Stimulated activated naive CD8-positive, alpha-beta T cell treated with anti-CD3 and anti-CD28 coated beads, Interleukin-15, amount 100 ng/mL, for 72 hours (primary cell): ENCODE measurements at places on chromosomes 3 and 15.

DNA sequence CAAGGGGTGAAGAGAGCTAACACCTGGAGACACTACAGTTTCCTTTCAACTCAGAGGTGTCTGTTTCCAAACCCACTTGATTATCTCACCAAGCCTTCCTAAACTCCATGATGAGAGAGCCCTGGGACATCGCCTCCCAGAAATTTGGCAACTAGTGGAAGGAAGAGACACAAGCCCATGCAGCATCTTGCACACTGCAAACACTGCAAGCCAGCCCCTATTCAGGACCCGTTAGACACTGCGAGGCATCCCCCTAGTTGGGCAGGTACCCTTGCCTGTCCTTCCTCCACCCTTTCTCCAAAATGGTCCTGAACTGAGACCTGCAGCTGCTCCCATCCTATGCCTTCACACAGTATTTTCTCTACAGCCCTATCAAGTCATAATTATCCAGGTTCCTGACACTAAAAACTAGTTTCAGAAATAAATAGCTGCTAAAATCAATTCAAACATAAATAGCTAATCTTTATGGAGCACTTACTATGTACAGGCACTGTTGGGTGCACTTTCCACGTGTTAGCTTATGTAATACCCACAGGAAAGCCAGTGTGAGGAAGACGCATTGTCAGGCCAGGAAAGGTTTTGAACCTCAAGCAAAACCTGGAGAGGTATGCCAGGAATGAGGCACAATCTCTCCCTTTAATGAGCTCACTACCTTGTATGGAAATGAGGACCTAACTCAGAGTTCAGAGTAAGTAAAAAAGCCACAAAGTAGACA is 2.8 kb downstream of the MAGI1 start:
- no peak for DNase-seq

DNA sequence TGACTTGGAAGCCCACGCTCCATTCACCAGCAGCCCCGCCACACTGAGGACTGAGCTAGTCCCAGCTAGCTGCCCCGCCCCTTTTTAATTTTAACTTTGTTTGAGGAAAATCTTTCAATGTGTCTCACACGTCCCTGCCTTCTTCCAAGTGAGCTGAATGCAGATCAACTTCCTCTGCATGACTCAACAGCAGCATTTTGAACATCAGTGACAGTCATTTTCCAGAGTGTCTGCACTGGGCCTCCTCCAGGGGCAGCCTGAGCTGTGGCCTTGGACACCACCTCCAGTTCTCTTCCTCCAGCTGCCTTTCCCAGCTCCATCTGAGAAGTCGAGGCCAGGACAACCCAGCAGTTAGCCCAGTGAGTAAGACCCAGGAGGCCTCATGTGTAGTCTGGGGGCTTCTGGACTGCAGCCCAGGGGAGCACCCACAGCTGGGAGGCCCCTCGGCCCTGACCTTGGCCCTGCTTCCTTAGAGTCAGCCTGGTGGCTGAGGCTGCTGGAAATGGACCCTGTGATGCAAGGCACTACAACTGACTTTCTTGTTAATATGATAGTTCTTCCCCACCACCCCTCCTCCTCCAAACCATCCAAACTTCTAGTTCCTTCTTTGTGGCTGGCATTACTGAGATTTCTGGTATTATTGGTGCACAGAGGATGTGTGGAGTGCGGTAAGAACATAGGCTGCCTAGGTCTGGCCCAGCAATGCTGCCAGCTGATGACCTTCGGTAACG is 21.4 kb upstream of the ESYT3 start:
- no peak for DNase-seq

GRCh38 chr3:160023476-160023875 is 34.8 kb downstream of the IL12A start:
- no peak for DNase-seq

DNA sequence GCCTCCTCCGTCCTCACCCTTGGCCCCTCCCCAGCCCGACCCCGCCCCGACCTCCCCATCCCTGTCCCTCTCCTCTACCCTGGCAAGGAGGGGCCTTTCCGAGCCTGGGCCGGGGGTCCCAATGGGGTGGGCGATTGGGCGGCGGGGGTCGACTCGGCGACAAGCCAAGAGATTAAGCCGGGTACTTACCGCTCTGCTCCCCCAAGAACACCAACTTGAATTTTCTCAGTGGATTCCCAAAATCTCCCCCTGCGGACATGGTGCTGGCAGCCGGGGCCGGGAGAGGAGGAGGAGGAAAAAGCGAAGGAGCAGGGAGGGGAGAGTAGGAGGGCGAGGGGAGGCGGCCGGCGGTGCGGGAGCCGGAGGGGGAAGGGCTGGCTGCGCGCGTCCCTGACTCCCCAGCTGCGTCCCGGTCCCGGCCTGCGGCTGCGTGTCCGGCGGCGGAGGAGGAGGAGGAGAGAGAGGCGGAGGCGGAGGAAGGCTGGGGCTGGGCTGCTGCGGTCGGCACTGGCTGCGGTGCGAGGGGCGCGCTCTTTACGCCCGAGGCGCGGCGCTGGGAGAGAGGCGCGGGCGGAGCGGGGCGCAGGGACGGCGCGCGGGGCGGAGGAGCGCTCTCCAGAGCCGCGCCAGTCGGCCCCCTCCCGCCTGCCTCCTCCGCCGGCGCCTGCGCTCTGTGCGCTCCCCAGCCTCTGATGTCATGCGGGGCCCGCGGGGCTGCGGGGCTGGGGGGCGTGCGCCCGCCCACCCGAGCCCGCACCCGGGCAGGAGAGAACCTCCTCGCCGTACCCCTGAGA is at the start of gene RAB6B:
TSS of gene RAB6B (minus strand) at position 675 of the 794 bp plus-strand sequence. CDS start at position 259, 416 bp downstream.
- DNase-seq, result no peak

- DNase-seq, result no peak
These were observed 139.5 kb upstream of the RBMS3 start for GRCh38 chr3:29141197-29141917.

DNA sequence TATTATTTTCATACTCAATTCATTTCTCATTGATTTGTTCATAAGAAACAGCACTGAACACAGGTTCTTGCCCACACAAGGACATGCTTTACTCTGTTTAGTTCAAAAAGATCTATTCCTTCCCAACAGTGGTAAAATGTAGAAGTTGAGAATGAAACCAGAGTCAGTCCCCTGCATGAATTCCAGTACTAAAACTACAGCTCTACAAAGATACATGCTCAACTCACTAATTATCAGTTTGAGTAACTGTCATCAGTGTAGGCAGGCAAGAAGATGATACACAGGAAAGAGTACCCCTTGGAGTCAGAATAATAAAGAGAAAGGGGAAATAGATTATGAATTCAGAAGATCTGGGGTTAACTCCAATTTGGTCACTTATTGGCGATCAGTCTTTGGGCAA is 43.2 kb downstream of the NR2E3 start:
- DNase-seq, result no peak

DNA sequence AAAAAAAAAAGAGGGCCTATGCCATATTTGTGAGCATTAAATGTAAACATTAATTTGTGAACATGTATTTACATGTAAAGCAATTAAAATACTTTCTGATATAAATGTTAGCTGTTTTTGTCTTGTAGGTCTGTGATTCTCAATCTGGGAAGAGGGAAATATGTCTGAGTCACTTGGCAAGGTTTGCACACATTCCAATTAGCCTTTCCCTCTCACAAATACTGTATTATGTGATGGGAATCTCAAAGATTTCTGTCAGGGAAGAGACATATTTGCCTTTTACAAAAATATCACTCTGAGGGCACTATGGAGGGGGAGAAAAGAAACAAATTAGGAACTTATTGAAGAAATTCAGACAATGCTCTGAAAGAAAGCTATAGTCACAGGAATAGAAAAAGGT is 483.6 kb downstream of the GBE1 start:
- DNase-seq, result no peak

GRCh38 chr3:6448011-6448410 is 412.9 kb upstream of the GRM7 start:
- DNase-seq, result no peak
